ENCODE measurements at places on chromosomes 16 and 17.

DNA sequence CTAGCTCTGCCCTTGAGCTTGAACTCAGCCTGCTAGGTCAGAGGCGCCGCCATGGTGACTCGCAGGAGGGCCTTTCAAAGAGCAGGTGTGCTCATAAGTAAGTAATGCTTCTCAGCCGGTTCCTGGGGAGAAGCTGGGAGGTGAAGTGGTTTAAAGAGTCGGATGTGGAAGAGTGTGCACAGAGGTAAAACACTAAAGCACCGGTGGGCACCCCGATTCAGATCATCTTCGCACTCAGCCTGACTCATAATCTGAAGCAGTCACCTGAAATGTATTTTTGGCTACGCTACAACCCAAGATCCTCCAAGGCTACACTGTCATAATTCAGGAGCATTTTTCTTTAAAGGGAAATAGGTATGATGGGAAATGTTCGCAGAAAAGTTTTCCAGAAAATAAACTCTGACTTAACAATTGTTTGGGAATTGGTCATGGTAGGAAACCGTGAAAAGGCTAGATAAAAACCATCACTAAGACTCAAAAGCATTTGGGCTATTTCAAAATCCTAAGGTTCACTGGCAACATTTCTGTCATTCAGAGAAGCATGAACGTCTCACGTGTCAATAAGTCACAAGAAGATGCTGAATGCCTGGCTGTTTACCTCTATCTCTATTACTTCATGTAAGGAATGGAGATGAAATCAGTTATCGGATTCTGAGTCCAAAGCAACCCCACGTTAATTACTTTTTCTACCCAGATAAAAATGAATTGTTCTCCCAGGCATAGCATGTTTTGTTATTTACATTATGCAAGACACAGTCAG, 17.8 kb downstream of the CDH8 start:
- DNase-seq: no peak

DNA sequence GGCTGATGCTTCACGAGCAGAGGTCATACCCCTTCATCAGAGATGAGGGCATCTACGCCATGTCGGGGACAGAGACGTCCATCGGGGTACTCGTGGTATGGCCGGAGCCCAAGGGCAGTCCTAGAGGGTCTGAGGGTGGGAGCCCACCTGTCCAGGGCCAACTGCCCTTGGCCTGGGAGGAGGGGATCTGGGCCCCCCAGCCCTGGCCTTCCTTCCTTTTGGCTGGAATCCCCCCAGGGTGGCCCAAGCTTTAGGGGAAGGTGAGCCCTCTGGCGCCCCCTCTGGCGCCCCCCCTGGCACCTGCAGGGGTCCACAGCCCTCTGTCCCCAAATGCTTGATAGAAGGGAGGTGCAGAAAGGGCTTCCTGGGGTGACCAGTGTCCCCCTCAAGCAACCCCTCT, 69.3 kb downstream of the SCNN1B start:
- no peak for DNase-seq

- DNase-seq: no peak
Observed at GRCh38 chr17:81538651-81539570, 10.7 kb downstream of the FSCN2 start.

DNA sequence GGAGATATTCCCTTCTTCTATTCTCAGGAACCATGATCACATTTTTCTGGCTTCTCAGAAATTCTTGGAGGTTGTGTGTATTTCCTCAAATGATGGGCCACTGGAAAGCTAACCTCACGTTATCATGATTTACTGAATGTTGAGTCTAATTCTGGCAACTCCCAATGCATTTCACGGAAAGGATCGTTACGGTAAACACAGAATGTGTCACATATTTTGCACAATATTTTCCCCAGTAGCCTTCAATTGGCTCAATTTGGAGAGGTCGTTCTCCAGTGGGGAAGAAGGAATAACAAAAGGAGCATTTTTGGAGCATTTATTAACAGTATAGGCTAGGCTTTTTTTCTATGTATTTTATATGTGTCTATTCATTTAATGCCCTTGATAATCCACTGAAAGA, 450.3 kb downstream of the HAPSTR1 start:
- no peak for DNase-seq

DNA sequence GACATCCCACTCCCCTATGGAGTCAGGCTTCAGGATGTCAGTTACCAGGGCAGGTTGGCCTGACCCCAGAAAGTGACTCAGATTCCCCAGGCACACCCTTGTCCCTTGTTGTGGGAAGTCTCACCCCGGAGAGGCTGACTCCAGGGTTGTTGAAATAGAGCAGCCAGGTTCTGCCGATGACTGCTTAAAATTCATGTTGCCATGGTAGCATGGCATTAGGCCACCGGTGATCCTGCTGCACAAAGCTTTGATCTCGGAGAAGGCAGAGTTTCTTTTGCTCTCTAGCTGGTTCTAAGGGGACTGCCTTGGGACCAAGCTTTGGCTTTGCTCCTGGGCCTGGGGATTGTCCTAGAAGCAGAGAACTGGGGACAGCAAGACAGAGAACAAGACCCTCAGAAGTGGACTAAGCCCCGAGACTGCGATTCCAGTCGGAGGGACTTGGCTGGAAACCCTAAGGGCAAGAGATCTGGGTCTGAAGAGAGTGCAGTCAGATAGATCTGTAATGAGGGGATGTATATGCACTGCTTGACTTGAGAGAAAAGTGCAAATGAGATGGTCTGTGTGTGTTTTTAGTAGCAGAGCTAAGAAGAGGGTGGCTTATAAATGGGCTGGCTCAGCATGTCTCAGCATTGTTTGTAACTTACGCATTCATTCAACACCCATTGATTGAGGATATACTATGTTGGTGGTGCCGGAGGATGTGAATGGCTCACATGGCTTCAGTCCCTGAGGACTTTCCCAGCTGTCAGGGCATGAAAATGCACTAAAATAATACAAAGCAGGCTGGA, 106.9 kb downstream of the RGS9 start:
- no peak for DNase-seq

GRCh38 chr17:41452281-41452680, 11.5 kb upstream of the KRT38 start:
- no peak for DNase-seq

- DNase-seq: no peak
Observed at GRCh38 chr17:59666235-59666634, 41.0 kb downstream of the PTRH2 start.

- no peak for DNase-seq
Observed at GRCh38 chr16:67719778-67720144, 645 bp upstream of the GFOD2 start.

DNA sequence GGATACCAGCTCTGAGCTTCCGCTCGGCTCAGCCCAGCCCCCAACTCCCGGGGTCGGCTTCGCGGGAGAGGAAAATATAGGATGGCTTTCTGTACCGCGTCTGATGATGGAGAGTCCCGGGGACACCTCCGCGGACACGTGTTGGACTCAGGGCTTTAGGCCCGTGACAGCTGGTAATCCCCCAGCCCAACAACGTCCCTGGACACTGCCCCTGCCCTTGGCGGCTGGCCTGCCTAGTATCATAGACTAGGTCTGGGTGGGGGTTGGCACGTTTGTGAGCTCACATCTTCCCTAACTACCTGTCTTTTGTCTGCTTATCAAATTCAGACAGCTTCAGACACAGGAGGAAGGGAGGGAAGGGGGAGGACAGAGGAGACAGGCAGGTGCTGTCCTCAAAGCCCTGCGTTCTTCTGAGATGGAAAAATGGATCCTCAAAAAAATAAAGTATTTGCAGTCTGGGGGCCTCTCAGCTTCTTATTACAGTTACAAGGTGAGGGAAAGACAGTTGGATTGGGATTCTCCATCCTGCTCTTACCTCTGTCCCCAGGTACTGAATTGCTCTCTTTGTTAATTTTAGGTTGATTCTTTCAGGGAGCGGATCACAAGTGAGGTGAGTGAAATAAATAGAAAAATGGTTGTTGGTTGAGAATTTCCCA, 698 bp downstream of the PSME3 start:
- DNase-seq: no peak

- peak; percentile 79 for DNase-seq
Observed at GRCh38 chr16:85611444-85612190, 1.5 kb upstream of the GSE1 start.

GRCh38 chr17:35218915-35219314, 24.0 kb upstream of the SLFN5 start:
- DNase-seq: no peak
